ENCODE measurements at places on chromosomes 13 and 19. TPM values are rescaled to one million over a fixed set of nuclear protein-coding genes. Genes with fewer than 3 reads are reported as not detected.

- no peak for DNase-seq
Observed at GRCh38 chr13:73212482-73212881, 153.7 kb downstream of the KLF5 start.

GRCh38 chr13:99501848-99502301, 603 bp downstream of the TM9SF2 start:
- no peak for DNase-seq

DNA sequence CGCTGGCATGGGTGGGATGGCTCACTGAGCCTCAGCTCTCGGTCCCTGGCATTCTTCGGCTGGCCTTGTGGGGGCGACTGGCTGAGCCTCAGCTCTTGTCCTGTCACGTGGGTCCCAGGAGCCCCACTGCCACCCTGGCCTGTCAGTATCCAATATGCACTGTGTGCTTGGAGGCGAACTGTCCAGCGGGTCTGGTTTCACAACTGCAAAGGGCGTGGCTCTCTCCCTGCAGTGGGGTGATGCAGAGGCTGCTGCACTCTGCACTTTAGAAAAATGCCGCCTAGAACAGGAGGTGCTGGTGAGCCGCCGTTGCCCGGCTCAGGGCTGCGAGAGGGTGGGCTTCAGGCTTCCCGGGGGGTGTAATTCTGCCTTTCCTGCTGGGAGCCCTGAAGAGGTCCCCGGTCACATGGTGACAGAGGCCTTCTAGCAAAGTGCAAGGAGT, 17.0 kb upstream of the TMEM255B start:
- DNase-seq, result no peak

The OR7C1 gene
- total RNA-seq, result not detected

- no peak for DNase-seq
Observed at GRCh38 chr13:99277629-99278028, 19.4 kb upstream of the GPR18 start.

- DNase-seq, result no peak
Observed at GRCh38 chr13:109644069-109644750, 142.2 kb downstream of the IRS2 start.

The MYO1F gene
- total RNA-seq, result 20.6 TPM

The MYBPC2 gene
- 0.52 TPM for total RNA-seq

DNA sequence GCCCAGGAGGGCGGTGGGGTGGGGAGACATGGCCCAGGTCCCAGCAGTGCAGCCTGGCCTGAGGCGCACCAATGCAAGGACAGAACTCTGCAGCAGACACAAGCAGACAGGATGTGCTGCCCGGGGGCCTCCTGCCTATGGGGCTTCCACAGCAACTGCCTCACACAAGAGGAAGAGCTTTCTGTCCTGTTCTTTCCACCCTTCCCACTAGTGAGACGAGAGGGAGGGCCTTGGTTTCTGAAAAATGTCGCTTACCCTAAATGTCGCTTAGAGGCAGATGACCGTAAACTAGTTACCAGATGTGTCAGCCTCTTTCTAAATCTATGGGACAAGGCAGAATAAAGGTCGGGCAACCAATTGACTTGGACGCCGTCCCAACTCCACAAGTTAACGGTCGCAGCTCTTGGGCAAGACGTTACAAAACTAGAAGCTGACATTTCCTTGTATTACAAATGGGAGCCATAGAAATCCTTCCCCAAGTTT, at the start of gene LAIR1:
Gene LAIR1 (minus strand): TSS at position 157 of the 483 bp plus-strand sequence. CDS start 127 bp downstream, at position 30.
- DNase-seq, result no peak

DNA sequence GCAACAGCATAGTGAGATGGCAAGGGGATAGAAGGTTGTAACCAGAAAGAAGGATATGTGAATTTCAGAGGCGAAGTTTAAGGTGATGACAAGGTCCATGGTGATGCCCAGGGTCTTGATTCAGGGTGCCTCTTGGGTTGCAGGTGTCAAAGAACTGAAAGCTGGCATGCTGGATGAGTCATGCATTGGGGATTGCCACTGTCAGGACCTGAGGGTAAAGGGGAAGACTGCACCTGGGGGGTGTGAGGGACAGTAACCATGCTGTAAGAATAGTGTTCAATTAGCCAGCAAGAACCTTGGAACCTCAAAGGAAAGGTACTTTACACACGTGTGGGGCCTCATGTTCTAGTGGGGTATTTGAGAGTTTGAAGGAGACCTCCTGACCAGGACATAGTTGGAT, 279.6 kb downstream of the SLC7A1 start:
- no peak for DNase-seq

The LILRB1 gene
- 2.7 TPM for total RNA-seq

DNA sequence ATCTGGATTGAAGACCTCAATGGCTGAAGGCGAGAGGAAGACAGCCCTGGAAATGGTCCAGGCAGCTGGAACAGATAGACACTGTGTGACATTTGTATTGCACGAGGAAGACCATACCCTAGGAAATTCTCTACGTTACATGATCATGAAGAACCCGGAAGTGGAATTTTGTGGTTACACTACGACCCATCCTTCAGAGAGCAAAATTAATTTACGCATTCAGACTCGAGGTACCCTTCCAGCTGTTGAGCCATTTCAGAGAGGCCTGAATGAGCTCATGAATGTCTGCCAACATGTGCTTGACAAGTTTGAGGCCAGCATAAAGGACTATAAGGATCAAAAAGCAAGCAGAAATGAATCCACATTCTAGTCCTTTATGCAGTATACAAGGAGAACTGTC, 1.2 kb downstream of the POLR1D start:
- DNase-seq, result no peak

The SLC25A15 gene
- 5.2 TPM for total RNA-seq

DNA sequence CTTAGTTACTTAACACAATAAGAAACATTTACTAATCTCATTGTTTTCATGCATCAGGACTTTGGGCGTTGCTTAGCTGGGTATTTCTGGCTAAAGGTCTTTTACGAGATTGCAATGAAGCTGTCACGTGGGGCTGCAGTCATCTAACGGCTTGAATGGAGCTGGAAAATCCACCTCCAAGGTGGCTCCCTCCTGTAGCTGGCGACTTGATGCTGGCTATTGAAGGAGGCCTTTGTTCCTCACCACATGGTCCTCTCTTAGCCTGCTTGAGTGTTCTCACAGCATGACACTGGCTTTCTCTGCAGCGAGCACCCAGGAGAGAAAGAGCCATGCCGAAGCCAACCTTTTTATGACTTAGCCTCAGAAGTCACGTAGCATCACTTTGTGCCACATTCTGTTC, 92.0 kb downstream of the NHLRC3 start:
- DNase-seq, result no peak

The ARHGAP35 gene
- 84.0 TPM for total RNA-seq

- no peak for DNase-seq
Observed at GRCh38 chr13:63190742-63191141, 1775.1 kb upstream of the PCDH20 start.

DNA sequence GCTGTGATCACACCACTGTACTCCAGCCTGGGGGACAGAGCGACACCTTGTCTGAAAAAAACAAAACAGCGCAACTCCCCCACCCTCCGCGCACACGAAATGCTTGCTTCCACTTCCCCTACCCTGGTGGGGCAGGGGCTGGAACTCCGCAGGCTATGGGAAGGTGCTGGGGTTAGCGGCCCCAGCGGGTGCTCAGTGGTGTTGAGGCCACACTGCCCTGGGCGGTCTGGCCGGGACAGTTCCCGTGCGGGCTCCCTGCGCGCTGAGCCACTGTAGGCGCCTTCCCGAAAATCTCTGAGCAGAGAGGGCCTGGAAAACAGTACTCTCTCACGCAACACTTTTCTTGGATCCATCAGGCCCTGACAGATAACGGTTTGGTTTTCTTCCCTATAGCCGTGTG, 1.1 kb upstream of the WTIP start:
- no peak for DNase-seq

The TMIGD2 gene
- total RNA-seq, result 1.2 TPM

DNA sequence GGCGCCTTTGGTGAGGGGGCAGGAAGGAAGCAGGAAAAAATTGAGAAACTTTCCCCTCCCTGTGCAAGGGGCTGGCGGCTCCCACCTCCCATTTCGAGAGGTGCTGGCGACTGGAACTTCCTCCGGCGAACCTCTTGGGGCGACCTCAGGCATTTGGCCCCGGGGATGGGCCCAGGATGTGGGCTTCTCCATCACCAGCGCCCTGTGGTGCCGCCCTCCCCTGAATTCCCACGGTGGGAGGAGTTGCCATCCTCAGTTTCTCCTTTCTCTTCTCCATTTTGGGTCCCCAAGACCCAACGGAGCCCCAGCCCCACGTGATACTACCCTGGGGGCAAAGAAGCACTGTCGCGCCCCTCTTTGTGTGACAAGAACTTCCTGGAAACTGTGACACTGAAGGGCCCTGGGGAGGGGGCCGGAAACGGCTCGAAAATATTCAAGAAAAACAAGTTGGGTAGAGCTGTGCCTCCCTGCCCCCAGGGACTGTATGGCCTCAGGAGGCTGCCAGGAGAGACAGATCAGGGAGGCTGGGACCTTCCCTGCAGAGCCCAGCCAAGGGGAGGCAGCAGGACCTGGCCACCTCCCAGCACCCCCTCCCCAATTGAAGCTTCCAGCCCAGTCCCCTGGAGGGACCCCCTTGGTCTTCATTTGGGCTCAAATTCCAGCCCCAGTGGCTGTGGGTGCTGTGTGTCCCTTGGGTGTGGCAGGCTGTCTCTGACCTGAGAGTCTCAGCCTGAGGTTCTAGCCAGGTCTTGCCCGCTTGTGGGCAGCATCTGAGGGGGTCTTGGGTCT, 16.2 kb upstream of the AP1M2 start:
- peak; percentile 78 for DNase-seq

- DNase-seq, result no peak
Observed at GRCh38 chr13:20175406-20175794, 14.5 kb upstream of the GJA3 start.

The CBARP gene
- total RNA-seq, result 0.73 TPM

All from ureter (tissue), 1 donor.